ENCODE measurements at places on chromosomes 5 and 9. TPM values are rescaled to one million over a fixed set of nuclear protein-coding genes. Genes with fewer than 3 reads are reported as not detected.

DNA sequence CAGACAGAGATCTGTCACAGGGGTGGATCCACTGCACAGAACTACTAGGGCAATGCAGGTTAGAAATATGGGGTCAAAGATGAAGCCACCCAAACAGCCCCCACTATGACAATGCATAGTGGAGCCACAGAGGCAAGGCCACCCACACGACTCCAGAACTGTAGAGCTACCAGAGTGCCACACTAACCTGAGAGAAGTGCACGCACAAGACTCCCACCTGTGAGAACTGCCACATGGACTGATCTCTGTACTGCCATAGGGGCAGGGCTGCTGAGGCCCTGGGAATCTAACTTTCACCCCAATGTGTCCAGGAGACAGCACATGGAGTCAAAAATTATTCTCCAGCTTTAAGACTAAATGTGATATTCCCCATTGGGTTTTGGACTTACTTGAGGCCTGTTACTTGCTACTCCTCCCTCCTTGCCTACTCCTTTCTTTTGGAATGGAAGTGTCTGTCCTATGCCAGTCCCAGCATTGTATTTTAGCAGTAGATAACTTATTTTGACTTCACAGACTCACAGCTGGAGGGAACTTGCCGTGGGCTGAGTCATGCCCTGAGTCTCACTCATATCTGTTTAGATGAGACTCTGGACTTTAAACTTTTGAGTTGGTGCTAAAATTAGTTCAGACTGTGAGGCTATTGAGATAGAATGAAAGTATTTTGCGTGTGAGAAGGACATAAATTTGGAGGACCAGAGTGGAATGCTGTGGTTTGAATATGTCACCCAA is 853.3 kb downstream of the MAT2B start:
- no peak for DNase-seq

DNA sequence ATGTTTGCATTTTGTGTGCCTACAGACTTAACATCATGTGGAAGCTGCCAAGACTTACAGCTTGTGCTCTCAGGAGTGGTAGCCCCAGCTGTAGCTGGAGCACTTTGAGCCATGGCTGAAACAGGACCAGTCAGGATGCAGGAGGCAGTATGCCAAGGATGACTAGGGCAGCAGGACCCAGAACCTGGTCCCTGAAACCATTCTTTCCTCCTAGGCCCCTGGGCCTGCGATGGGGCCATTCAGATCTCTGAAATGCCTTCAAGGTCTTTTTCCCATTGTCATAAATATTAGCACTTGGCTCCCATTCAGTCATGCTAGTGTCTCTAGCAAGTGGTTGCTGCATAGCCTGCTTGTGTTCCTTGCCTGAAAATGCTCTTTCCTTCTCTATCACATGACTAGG is 29.6 kb upstream of the VLDLR start:
- no peak for DNase-seq

DNA sequence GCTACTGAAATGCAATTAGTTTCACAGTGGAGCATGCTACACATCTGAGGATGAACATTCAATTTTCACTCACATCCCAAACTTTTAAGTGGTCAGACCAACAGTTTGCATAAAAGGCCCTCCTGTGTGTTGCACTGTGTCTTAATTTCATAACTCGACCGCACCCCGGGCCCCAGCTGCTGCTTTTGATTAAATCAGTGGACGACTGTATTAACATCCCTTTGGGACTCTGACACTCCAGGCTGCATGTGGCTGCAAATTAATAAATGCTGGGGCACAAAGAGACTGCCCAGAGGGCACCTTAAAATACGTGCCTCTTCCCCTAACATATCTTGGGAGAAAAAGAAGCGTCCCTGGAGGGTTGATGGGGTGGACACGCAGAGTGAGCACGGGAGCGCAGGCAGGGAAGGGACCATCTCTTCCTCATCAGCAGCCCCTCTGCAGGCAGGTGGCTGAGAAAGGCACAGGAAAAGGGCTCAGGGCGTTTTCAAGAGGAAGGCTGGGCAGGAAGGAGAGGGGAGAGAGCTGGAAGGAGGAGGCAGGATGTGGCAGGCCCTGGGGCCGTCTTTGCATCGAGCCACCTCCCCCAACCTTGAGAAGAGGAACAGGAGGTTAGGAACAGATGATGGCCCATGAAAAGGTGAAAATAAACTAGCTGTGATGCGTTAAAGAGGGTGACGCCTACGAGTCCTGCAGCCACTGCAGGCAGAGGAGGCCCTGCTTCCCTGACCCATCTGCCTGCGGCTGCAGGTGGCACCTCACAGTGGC is 18.6 kb downstream of the MED10 start:
- no peak for DNase-seq

DNA sequence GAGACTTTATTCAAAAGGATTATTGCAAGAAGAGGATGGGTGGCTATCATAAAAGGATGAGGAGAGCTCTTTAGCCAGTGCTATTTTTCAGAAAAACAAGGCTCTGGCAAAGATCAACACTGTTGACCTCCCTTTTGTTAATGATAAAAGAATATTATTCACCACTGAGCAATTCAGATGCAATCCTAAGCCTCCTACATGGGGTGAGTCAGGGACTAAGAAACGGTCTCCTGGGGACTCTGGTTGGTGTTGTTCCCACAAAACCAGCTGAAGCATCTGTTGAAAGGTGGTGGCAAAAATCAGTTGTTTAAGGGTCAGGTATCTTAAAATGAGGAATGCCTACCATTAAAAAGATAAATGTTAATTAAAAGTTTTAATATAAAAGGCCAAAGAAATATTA is 7.7 kb upstream of the GCNT1 start:
- peak; percentile 74 for DNase-seq

DNA sequence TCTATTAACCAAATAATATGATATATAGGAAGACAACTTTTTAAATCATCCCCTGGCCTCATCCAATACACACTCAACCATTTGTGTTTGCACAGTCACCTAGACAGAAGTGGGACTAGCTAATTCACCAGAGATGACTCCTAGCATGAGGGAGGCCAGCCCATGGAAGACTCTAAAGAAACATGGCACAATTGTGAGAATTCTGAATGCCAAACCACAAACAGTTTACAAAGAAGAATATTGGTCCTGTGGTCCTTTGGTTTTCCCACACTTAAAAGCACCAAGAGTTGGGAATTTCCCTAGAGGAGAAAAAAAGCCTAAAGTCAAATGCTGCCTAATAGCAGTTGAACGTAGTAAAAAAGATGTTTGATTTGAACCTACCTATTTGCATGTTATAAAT is 609.9 kb downstream of the ACTL7B start:
- peak; percentile 32 for DNase-seq

DNA sequence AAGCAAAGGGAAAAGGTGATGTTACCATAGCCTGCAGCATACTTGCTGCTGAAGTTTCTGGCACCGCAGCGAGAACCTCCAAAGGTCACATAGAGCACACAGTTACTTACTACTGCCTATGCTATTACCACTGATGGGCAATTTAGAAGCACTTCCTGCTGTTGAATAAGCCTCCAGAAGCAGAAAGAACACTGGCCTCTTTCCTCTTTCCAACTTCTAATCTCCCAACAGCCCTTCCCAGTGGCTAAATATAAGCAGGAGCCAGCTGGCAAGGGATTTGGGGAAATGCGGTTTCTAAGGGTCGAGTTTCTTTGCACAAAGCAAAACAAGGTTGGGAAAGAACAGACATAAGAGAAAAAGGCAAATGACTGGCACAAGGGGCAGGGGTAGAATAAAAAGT is 669.2 kb upstream of the ACO1 start:
- no peak for DNase-seq

DNA sequence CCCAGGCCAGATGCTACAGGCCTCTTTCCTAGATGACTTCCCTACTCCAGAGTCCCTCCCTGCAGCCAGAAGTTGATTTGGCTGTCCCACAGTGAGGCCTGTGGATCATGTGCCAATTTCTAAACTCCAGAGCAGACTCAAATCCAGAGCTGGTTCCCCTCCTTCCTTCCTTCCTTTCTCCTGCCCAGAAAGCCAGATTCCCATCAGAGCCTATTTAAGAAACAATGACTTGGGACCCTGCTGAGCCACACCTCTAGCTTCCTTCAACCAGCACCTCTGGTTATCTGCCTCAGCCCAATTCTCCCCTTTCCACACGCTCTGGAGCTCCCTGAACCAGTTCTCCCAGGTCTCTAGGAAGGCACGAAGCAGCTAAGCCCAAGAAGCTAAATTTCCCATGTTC is 7.2 kb downstream of the FAM219A start:
- no peak for DNase-seq

DNA sequence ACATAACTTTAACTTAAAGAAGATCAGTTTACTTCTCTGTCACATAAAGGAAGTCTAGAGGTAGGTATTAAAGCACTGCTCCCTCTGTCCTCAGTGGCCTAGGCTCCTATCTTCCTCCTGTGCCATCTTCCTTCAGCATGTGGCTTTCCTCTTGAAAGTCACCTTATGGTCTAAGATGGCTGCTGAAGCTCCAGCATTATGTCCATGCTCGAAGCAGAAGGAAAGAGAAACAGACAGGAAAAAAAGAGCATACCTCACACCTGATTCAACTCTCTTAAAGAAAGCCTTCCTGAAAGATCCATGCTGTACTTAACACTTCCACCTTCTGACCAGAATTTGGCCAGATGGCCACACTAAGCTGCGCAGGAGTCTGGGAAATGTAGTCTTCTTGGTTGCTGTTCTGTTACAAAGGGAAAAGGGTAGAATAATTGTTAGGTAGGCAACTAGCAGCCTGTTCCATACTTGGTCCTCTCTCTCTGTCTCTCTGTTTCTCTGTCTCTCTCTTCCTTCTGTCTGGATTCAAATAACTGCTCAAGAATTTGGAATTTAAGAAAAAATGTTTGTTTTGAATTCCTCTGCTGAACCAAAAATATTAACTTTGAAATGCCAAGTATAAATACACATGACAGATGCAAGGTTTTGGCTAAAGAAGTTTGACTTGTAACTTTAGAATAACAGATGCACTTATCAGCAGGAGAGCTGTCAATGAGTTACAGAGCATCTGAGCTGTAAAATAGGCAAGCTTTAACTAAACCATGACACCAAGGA is 16.0 kb downstream of the TMEM174 start:
- DNase-seq, result no peak

DNA sequence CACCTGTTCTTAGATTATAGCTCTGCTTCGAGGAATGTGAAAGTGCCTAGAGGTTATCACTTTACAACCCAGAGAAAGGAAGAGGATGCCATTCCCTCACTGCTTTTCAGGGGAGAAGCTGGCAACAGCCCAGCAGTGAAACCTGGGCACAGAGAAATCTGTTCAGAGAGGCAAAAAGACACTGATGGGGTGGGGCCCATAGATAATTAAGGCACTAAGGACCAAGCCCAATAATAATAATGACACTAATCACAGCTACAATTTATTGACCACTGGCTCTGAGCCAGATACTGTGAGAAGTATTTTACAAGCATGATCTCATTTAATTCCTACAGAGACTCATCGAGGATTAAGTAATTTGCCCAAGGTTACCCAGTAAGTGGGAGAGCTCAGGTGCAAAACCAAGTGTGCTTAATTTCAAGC is 168.3 kb downstream of the PIK3R1 start:
- DNase-seq, result no peak

DNA sequence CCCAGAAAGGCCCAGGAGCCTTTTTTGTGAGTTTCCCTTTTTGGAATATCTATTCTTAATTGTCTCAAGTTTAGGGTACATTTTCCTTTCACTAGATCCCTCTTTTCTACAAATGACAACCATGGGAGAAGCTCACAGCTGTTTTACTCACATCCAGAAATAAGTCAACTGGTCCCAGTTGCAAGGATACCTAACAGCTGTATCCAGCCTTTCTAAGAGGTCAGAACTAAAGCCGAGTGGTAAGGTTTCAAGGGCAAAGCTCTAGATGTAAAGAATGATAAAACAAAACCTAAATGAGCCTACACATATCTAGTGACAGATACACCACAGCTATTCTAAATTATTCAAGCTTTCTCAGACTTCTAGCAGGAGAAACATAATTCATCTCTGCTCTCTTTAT is 4.4 kb downstream of the FGF10 start:
- DNase-seq, result no peak

DNA sequence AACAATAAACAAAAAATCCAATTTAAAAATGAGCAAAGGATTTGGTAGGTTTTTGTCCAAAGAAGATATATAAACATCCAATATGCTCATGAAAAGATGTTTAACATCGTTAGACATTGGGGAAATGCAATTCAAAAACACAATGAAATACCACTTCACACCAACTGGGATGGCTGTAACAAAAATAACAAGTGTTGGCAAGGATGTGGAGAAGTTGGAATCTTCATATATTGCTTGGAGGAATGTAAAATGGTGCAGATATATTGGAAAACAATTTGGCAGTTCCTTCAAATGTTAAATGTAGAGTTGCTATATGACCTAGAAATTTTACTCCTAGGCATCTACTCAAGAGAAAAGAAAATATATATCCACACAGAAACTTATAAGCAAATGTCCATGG is 224.3 kb downstream of the AUH start:
- no peak for DNase-seq

CER1 gene
- not detected for total RNA-seq

CAMK2A gene
- total RNA-seq, result not detected

NAIF1 gene
- total RNA-seq, result 19.4 TPM

APBA1 gene
- 1.7 TPM for total RNA-seq

SNX24 gene
- 36.3 TPM for total RNA-seq

Measured in Daoy (cell line).